LNCaP clone FGC (cell line): ENCODE measurements at places on chromosomes 12 and 14.

DNA sequence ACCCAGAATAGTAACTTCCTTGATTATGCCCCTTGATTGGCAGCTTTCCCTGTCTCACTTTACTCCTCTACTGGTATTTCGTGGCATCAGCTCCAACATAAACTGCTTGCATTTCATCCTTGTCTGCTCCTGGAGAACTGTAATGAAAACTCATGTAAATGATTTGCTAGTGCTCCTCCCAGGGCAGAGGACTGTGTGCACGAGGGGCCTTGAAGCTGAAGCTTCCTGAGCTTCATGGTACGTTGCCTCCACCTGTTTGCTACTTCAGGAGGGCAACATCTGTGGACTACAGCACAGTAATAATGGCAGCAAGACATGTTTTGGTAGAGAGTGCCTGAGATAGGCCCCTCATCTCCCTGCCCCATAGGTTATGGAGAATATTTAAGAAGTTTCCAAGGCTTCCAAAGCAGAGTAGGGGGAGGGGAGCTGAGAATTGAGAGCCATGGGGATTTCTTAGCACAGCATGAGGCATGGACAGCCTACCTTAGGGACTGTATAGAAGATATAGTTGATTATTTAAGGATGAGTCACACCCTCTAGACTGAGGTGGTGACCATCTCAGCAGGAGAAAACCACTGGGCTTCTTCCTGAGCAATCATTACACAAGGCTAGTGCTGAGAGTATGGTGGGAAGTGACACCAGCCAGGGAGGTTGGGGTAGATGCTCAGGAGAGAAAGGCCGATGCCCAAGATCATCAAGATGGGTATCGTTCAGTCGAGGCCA is 29.5 kb downstream of the CCDC198 start:
- no peak for DNase-seq

- DNase-seq = peak; percentile 71
Observed at GRCh38 chr14:51564986-51565604, 86.6 kb upstream of the FRMD6 start.

DNA sequence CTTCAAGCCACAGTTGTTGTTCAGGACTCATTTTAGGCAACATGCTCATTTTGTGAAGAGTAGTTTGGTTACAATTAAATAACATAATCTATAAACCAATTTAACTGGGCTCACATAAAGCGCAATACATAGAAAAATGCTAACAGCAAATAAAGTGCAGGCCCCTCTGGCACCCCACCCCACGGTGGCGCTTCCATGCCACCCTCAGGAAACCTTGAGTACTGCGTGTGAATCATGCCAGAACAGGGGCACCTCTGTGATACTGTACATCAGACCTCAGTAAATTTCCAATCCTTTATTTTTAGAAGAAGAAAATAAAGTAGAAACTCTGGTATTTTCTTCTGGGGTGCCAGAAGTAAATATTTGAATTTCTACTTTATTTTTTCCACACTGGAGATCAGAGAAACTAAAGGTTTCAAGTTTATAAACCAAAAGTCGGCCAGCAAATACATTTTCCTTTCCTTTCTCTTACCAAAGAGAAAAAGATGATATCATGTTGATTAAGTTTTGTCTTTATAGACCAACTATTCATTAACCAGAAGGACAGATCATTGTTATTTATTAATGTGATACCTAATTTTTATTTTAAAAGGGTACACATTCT is 316.8 kb downstream of the PAWR start:
- DNase-seq = no peak

GRCh38 chr14:85616386-85616885 is 86.5 kb downstream of the FLRT2 start:
- no peak for DNase-seq

DNA sequence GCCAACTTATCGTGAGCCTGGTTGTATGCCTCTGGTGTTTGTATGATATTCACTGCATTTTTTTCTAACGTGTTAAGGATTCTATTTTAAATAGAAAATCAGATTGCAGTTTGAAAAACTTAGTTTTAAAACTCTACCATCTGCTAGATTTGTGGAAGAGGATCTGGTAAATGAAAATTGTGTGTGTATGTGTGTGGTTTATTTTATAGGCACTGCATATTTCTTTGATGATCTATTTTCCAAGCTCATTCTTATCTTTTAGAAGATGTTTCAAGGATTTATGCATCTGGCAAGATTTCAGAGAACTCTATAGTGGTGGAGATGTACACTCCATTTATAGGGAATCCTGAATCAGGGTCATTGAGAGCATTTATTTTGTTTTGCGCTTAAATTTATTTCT is 69.8 kb downstream of the HMGA2 start:
- DNase-seq = no peak
